ENCODE measurements at places on chromosomes 2 and 18.

DNA sequence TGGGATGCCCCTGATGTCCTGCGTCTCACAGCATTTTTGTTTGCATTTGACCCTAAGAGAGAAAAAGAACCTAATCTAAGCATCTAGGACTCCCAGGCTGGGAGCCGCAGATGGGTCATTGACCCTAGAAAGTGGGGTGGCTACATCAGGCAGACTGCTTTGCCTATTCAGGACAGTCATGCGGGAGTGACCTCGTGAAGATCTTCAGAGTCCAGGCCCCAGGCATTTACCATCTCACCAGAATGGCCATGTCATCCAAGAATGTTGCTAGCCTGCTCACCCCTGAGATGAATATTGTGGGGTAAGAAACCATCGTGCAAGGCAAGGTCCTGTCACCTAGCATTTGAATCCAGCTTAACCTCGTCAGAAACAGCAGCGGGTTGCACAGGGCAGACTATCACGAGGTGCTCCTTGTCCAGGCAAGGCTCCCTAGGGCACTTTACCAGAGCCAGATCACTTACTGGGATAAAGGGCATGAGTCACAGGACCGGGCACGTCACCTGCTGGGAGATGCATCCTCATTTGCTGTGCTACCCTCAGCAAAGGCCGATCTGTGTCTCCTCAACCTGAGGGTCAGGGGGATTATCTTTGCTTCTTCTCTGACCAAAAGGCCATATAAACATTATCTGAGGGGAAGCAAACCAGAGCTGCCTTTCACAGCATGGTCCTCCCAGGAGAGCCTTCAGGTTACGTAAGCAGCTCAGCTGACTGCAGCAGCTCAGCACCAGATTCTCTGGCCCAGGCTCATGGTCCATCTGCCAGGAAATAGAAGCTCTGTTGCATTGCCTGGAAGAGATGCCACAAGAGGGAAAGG lies 162.3 kb downstream of the ACKR3 start:
- DNase-seq = no peak

DNA sequence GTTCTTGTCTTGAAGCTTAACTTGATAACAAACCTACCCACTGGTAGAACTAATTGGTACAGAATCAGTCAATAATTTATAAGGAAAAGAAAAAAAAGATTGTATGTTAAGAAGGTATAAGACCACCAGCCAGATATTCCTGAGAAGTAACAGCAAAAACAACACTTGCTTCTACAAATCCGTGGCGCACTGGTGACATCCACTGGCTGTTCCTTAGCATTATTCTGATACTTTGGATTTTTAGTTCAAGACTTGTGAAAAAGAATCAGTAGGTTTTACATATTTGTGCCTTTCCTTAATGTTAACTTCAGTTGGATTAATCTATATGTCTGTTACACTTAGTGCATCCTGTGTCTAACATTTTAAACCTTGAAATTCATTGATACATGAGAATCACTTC lies 141.8 kb downstream of the GRB14 start:
- DNase-seq = peak; percentile 22

DNA sequence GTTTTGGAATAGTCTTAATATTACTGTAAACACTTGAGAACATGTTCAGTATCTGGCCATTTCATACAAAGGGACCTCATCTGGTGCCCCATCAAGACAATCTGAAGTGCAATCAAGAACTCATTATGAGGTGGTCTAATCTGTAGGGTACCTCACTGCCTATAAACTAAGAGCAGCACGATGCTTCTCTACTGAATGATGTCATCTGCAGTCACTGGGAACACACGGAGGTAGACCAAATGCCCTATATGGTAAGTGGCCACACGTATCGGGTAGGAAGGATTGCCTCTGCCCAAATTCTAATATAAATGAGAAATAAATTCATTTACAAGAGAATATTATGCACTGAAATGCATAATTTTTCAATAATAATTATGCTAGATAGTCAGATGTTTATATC lies 90.4 kb downstream of the SLC8A1 start:
- DNase-seq = no peak

DNA sequence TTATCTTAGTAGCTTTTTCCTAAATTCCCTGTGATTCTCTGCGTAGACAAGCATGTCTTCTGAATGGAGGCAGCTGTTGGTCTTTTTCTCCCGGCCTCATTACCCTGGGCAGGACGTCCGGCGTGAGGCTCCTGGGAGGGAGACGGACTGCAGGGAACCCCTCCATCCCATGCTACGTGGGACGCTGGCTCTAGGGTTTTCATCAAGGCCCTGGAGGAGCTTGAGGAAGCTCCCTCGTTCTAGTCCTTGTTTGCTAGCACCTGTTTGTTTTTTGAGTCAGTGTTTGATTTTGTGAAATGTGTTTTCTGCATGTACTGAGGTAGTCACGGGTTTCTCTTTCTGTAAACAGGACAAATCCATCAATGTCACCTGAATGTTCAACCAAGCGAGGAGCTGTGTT lies 99.3 kb upstream of the TMEM18 start:
- DNase-seq = no peak

DNA sequence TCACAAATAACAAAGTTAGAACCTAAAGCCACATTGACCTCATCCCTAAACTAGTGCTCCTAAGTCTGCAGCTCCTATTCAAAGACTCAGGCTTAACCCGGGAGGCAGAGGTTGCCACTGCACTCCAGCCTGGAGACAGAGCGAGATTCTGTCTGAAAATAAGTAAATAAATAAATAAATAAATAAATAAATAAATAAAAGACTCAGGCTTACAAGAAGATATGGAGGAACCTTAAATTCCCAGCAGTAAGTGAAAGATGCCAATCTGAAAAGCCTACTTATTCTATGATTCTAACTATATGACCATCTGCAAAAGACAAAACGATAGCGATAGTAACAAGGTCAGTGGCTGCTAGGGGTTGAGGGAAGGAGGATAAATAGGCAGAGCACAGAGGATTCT lies 101.7 kb downstream of the DDX1 start:
- DNase-seq = no peak

- no peak for DNase-seq
Measured at GRCh38 chr2:211748339-211748738, 790.3 kb downstream of the ERBB4 start.

GRCh38 chr18:43789234-43790000 lies 512.1 kb upstream of the SYT4 start:
- no peak for DNase-seq

DNA sequence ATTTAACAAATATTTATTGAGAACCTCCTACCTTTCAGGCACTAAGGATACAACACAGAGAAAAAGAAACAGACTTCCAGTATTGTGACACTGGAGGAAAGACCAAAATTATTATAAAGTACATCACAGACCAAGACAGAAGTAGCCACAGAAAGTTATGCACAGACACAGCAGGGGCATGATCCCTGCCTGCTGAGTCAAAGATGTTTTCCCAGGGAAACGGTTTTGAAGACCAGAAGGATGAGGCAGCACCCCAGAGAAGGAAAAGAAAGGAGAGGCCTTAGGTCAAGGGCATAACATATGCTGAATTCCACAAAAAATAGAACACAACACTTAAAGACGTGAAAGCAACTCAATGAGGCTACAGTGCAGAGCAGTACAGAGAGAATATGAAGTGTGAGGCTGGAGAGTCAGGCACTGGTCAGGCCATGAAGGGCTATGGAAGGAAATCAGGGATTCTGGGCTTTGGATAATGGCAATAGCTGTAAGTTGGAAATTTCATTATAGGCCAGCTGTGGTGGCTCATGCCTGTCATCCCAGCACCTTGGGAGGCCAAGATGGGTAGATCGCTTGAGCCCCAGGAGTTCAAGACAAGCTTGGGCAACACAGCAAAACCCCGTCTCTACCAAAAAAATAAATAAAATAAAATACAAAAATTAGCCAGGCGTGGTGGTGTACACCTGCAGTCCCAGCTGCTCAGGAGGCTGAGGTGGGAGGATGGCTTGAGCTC lies 8.2 kb downstream of the ADAM17 start:
- DNase-seq = no peak
